ENCODE measurements at places on chromosomes 11 and 22.

DNA sequence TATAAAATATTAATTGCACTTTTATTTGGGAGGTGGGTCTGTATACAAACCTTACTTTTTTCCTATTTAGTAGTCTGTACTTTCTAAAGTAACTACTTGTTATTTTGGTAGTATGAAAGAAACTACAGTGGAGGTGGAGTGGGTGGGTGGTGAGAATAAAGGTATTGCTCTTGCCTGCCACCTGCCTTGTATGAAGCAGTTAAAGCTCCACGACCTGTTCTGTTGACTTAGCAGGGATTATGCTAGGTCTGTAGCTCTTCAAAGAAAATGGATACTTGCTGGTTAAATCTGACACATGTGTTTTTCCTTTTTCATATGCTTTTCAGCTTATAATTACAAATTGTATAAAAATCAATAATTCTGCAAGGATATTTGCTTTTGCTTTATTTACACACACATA lies 111.9 kb downstream of the EHF start:
- DNase-seq: no peak

DNA sequence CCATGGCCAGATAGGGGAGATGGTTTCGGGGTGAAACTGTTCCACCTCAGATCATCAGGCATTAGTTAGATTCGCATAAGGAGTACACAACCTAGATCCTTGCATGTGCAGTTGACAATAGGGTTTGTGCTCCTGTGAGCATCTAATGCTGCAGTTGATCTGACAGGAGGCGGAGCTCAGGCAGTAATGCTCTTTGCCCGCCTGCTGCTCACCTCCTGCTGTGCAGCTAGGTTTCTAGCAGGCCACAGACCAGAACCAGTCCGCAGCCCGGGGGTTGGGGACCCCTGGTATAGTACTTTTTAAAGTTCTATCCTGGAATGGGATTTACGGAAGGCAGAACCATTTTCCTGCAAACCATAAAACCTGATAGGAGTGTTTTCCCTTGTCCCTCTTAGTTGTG lies 54.6 kb downstream of the POLD3 start:
- no peak for DNase-seq

DNA sequence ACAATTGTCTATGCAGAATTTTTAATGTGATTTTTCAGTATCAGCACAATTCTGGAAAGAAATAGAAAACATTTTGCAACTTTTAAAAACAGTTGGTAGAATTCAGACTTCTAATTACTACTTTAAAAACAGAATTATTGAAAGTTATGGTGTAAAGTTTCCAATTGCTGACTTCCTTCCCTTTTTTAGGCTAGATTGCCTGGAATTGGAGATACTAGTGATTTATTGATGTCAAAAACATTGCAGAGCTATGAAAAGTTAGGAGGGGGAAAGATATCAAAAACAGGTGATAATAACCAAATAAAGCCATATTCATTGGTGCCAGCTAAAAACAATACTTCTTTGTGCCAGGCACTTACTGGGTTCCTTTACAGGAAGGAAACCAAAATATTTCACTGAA lies 485.5 kb downstream of the TMEM135 start:
- no peak for DNase-seq

DNA sequence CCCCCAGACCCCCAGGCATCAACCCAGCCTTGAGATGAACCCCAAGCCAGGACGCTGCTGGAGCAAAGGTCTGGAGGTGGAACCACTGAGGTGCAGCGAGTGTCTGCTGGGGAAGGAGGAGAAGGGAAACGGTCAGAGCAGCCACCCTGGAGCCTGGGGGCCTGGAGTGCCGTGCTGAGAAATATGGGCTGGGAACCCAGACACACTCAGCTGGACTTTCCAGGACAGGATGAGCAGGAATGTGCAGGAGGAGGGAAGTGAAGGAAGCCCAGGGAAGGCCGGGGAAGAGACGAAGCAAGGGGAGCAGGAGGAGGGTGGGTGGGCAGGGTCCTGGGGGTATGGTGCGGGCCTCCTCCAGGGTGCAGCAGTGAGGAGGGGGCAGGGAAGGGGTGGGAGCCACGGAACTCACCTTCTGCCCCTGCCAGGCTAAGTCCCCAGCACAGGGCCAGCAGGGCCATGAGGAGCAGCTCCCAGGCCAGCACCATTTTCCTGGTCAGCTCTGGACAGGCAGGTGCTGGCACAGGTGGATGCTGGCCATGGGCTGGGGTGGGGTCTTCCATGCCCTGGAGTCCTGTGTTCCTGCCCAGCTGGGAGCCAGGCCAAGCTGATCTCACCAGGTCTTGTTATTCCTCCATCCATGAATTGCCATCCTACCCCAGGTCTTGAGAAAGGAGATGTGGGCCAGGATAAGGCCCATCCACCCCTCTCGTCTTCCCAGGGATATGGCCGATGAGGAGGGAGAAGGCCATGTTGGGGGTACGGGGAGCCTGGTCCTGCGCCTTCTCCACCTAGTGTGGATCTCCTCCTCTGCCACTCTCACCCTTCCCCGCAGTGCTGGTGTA lies 40.0 kb downstream of the CSF2RB start:
- DNase-seq: no peak

GRCh38 chr11:114466742-114467141 lies 27.5 kb downstream of the REXO2 start:
- DNase-seq: no peak

- no peak for DNase-seq
These were observed 33.1 kb downstream of the MTMR3 start for GRCh38 chr22:29916007-29916544.

DNA sequence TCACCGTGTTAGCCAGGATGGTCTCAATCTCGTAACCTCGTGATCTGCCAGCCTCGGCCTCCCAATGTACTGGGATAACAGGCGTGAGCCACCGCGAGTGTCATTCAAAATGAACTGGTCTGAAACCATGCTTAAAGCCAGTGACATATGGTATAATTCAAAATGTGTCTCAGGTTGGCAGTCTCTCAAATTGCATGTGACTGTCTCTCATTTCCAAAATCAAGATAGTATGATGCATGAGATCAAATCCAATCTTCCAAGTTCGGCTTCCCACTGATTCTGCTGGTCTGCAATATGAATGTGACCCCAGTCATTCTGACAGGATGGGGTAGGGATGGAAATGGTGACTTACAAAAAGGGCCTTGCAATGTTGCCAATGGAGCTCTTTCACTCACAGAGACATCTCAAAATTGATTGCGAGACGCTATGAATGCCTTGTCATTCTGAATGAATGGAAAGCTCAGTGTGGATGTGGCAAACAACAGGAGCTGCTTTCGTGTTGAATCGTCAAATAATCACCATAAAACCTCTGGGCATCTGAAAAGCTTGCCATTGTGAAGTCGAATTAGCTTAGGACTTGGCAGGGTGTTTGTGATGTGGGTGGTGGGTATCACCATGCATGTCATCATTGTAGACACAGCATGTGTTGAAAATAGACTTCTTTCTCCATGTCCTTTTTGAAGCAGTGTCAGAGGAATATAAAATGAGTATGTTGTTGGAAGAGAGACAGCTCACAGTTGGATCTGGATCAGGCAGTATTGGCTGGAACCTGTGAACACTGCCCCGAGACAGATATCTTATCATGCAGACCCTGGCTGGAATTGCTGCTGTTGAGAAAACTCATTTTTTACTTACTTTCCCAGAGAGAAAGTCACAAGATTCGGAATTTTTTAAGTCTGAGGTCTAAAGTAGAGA lies 12.2 kb downstream of the SLN start:
- no peak for DNase-seq

GRCh38 chr11:61690706-61691379 lies 10.7 kb downstream of the DAGLA start:
- DNase-seq: no peak

- DNase-seq: no peak
These were observed 566.6 kb downstream of the TMEM135 start for GRCh38 chr11:87604350-87604749.

DNA sequence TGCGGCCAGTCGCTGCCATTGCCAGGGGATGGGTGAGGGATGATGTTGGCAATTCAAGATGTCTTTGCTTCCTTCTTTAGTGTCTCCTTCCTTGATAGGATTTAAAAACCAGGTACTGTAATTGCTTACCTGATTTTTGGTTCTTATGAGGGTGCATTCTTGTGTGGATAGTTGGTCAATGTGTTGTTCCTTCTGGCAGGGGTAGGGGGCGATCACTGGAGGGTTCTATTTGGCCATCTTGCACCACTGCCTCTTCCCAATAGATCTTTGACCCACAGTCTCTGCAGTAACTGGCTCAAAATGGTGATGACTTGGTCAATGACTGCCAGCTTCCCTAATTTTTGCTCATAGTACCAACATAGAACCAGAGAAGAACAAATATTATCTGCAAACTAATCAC lies 680.1 kb downstream of the DLG2 start:
- no peak for DNase-seq

GRCh38 chr11:59158206-59159068 lies 13.5 kb upstream of the DTX4 start:
- no peak for DNase-seq

DNA sequence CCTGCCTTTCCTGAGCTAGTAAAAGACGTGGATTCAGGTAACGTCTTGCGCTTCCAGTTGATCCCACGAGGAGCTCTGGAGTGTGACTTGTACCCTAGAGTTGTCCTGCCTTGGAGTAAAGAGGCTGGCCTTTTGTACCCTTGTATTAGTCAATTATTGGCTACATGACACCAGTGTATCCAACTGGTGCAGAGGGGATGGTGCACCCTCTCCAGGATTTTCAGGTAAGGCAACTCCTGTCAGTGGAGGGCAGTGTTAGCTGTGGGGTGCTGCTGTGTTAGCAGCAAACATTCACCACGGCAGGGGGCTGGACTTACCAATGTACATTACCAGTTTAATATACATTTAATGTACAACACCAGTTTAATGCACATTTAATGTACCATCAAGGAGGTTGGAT lies 233.5 kb downstream of the MIAT start:
- no peak for DNase-seq

- no peak for DNase-seq
These were observed 3.1 kb downstream of the FAM118A start for GRCh38 chr22:45312856-45313255.

DNA sequence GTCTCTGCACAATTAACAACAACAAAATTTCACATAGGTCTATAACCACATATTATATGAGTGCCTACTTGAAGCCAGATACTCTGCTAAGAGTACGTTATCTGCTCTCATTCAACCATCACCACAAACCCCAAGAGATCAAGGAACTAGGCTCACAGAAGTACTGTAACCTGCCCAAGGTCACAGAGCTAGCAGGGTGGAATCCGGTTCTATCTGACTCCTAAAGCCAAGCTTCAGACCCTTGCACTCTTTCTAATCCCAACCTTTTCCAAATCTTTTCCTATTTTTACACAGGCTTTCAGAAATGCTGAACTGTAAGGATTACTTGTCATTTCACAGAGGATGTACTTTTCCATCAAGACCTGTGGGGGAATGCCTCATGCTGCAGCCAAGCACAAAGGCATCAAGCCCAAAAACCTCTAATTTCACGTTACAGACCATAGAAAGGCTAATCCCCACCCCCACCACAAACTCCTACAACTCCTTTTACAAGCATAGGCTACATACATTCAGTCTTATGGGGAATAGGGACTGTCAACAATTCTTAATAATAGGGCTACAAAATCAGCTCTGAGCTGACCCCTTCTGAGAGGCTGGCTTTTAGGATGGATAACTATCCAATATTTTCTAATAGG lies 927 bp downstream of the PRCP start:
- DNase-seq: no peak

DNA sequence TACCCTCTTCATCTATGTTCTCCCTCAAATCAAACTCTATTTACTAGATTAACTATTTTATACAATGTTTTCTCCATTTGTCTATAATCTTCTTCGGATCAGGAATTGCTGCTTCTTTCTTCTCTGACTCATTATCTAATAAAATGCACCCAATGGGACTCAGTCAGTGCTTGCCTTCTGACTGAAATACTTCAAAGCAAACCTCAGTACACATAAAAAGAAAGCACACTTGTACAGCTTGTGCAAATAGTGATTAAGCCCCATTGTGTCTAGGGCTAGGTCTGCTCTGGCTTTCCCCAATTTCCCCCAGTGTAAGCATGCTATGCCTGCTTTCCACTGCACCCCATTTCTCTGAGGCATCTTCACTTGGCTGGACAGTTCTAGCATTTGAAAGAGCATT lies 118.6 kb upstream of the C11orf87 start:
- DNase-seq: no peak

DNA sequence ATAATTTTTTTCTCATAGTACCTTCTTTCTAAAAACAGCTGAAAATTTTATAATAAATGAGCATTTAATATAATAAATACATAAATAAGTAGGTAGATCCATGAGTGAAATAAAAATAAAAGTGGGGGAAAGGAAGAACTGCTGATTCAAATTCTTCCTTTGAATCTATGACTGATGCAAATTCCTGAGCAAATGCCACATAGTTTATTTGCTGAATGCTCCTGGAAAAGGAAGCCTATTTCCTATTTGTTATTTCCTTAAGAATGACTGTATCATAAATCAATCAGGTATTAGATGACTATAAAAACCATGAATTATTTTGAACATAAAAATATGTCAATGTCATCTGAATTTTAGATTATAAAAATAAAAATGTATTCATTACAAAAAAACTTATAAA lies 16.6 kb downstream of the BTBD10 start:
- no peak for DNase-seq

DNA sequence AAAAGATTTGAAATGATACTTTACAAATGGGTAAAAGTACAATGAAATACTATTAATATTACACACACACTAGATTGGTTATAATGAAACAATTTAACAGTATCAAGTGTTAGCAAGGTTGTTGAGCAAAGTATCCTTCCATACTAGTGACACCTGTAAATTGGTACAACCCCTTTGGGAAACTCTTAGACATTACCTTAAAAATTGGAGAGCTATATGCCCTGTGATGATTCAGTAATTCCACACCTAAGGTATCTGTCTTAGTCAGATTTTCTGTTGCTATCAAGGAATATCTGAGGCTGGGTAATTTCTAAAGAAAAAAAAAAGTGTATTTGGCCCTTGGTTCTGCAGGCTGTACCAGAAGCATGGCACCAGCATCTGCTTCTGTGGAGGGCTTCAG lies 7.4 kb upstream of the GDPD4 start:
- DNase-seq: no peak

DNA sequence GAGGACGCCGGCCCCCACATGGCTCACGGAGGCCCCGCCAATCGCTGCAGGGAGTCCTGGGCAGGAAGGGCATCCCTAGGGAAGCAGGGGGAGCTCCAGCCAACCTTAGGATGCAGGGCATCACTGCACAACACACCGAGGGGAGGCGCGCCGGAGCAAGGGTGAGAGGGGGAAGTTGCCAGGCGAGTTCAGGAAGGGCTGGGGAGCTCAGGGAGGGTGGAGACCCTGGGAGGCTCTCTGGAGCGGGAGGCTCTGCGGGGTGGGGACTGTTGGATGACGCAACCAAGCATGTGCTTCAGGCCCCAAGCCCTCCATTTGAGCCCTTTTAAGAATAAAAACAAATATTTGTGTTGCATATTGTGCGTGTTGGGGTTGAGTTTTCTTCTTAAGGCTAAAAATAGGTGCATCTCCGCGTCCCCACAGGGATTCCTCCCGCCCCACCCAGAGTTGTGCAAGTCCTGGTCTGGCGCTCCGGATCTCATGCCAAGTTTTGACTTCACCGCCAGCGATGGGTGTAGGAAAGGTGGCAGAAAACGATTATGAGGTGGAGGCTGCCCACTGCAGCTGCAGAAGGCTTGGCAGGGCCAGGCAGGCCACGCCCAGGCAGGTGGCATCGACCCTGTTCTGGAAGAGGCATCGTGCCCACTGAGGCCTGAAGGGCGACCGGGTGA lies 65.2 kb downstream of the WNT7B start:
- no peak for DNase-seq

- no peak for DNase-seq
These were observed 232.6 kb upstream of the CARD18 start for GRCh38 chr11:105372206-105372605.

GRCh38 chr11:96107143-96107824 lies 183.4 kb upstream of the MTMR2 start:
- no peak for DNase-seq
